Kidney (tissue), 22 donors: ENCODE measurements at places on chromosomes 11 and 22.

DNA sequence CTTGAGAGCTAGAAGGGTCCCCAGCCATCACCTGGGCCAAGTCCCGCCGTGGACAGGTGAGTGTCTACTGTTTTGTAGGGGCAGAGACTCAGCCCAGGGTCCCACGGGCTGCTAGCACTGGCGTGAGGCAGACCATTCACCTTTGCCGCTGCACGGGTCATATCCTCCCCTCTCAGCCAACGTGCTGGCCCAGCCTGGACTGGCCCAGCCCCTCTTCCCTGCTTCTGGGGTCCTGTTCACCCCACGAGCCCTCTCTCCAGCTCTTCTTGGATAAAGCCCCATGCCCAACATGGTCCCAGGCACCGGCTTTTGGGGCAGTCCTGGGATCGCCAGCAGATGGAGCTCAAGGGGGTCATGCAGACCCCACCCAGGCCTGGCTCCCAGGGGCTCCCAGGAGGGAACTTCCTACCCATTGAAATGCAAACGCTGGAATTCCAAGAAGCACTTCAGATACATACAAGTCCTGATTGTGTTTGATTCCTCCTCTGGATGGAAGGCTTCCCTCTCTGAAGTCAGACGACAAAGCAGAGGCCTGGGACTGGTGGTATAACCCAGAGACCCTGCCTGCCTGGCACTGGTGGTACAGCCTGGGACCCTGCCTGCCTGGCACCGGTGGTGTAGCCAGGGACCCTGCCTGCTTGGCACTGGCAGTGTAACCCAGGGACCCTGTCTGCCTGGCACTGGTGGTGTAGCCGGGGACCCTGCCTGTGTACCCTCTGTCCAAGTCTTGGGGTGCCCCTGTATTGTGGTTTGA, 8.9 kb upstream of the SEPTIN5 start:
- no peaks in the 10 kb centered on the region for H3K27me3 ChIP-seq
- no peak overlapping the region for H3K27ac ChIP-seq
- no peak overlapping the region for H3K4me3 ChIP-seq
- no peak for DNase-seq
- no peaks in the 10 kb centered on the region for H3K4me1 ChIP-seq

- no peak for DNase-seq
- H3K4me3 ChIP-seq, result no peak overlapping the region
- H3K36me3 ChIP-seq, result peaks cover 20% of the 10 kb centered on the region
- no peaks in the 10 kb centered on the region for H3K27me3 ChIP-seq
- no peak overlapping the region for H3K27ac ChIP-seq
Measured at GRCh38 chr11:114448749-114449482, 9.6 kb downstream of the REXO2 start.

- no peak overlapping the region for H3K4me3 ChIP-seq
- no peaks in the 10 kb centered on the region for H3K27me3 ChIP-seq
- DNase-seq, result peak; percentile 78
- H3K4me1 ChIP-seq, result no peaks in the 10 kb centered on the region
Measured at GRCh38 chr22:47550524-47551430, 788.3 kb downstream of the TBC1D22A start.

GRCh38 chr11:113363406-113363805, 24.2 kb upstream of the ANKK1 start:
- no peaks in the 10 kb centered on the region for H3K4me1 ChIP-seq
- no peak overlapping the region for H3K27ac ChIP-seq
- H3K4me3 ChIP-seq, result no peak overlapping the region
- H3K27me3 ChIP-seq, result no peaks in the 10 kb centered on the region
- peaks cover 42% of the 10 kb centered on the region for H3K36me3 ChIP-seq

- peaks cover 5% of the 10 kb centered on the region for H3K4me1 ChIP-seq
- no peak overlapping the region for H3K4me3 ChIP-seq
- H3K27ac ChIP-seq, result no peak overlapping the region
- no peaks in the 10 kb centered on the region for H3K27me3 ChIP-seq
- DNase-seq, result no peak
Measured at GRCh38 chr11:110065189-110065588, 28.0 kb upstream of the ZC3H12C start.

DNA sequence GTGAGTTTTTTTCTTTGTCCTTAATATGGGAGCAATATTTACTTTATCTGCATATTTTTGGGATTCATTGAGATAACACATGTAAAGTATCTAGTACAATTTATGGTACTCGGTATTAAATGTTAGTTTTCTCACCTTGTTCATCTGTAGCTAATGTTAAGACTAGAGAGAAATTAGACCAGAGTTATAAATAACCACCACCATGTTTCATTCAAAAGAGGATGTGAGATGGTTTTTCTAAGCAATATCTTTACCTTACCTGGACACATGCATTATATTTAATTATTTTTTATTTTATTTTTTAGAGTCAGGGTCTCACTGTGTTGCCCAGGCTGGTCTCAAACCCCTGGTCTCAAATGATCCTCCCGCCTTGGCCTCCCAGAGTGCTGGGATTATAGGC, 18.4 kb downstream of the ARHGAP42 start:
- H3K27me3 ChIP-seq, result no peaks in the 10 kb centered on the region
- no peaks in the 10 kb centered on the region for H3K36me3 ChIP-seq
- H3K27ac ChIP-seq, result no peak overlapping the region
- no peak for DNase-seq
- no peak overlapping the region for H3K4me3 ChIP-seq
- no peaks in the 10 kb centered on the region for H3K4me1 ChIP-seq

DNA sequence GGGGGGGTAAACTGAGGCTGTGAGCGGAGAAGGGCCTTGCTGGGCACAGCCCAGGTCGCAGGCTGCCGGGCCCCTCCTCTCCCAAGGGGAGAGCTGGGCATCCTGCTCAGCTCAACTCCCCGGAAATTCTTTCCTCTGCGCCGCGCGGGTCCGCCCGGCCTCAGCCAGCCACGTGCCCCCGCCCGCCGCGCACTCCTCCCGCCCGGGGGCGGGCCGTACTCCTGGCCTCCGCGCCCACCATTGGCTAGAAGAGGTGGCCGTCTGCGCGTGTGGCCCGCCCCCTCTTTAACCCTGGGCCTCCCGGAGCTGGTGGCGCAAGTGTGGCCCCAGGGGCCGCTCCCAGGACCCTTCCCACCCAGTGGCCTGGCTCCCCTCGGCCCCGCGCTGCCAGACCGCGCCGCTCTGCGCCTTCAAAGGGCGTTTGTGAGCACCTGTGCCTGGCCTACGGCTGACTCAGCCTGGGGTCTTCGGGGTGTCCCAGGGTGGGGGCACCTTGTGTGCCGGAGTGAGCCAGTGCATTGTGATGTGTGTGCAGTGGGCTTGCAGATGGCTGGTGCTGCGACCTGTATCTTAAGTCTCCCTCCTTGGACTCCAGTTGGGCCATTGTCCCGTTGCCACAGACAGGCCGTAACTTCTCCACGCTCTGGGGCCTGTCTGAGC, 2.0 kb downstream of the MRGPRF start:
- peak overlapping the region; percentile 26 for H3K4me3 ChIP-seq
- peak; percentile 91 for DNase-seq
- no peaks in the 10 kb centered on the region for H3K36me3 ChIP-seq
- H3K27me3 ChIP-seq, result no peaks in the 10 kb centered on the region
- H3K4me1 ChIP-seq, result peaks cover 20% of the 10 kb centered on the region

GRCh38 chr11:46671958-46672315, 28.5 kb downstream of the ARHGAP1 start:
- no peaks in the 10 kb centered on the region for H3K4me1 ChIP-seq
- H3K36me3 ChIP-seq, result peaks cover 36% of the 10 kb centered on the region
- H3K27me3 ChIP-seq, result no peaks in the 10 kb centered on the region

DNA sequence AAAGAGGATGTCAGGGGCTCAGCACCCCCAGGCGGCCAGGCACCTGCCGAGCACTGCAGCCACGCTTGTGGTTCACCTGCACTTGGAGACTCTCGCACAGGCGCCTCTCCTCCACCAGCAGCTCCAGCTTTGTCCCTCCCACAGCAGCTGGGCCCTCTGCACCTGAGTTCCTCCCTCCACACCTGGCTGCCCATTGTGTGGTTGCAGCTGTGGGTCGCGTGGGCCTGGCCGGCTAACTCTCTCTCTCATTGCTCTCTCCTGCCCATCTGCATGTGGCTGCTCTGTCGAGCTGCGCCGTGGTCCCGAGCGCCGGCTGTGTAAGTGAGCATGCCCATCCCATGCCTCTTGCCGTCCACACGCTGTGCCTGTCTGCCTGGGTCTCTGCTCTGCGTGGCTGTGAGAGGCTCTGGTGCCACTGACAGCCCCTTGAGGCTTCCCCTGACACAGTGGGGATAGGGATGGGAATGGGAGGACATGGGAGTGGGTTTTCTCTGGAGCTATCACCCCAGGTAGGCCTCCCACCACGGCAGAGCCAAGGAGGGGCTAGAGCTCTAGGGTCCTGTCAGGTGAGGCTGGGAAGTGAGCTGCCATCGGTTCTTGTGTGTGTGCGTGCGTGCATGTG, 8.5 kb upstream of the ACR start:
- H3K4me3 ChIP-seq, result no peak overlapping the region
- DNase-seq, result no peak
- H3K36me3 ChIP-seq, result peaks cover 4% of the 10 kb centered on the region
- H3K27ac ChIP-seq, result no peak overlapping the region
